ENCODE measurements at places on chromosomes 4 and X. TPM values are rescaled to one million over a fixed set of nuclear protein-coding genes. Genes with fewer than 3 reads are reported as not detected.

DNA sequence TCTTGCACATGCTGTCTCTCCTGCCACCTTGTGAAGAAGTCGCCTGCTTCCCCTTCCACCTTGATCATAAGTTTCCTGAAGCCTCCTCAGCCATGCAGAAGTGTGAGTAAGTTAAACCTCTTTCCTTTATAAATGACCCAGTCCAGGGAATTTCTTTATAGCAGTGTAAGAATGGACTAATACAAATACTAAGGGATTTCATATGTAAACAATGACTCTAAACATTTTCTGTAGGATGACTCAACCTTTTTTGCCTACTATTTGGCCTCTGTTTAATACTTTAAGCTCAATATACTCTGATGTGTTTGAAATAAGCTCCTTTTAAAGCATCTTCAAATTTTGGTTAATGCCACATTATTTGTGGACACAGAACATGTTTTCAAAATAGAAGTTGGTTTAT lies 813.5 kb upstream of the SLIT2 start:
- no peak overlapping the region for H3K27ac ChIP-seq
- H3K4me1 ChIP-seq = no peaks in the 10 kb centered on the region
- DNase-seq = no peak
- H3K4me3 ChIP-seq = no peak overlapping the region
- H3K36me3 ChIP-seq = no peaks in the 10 kb centered on the region

DNA sequence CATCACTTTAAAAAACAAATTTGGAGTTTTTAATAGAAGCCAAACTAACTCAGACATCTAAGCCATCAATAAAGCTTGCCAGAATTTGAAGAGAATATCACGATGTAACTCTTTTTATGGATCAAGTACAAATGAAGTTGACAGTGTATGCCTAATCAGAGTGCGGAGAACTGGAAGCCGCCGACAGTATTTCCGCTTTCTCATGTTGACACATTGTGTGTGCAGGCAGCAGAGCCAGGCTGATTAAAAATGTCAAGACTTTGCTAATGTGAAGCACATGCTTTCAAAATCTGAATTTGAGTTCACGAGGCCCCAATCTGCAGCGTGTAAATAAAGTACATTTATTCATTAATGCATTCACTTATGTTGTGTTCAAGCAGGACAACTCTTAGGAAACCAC lies 161.2 kb downstream of the TENM3 start:
- no peak for DNase-seq
- H3K36me3 ChIP-seq = no peaks in the 10 kb centered on the region
- no peak overlapping the region for H3K4me3 ChIP-seq
- H3K27ac ChIP-seq = no peak overlapping the region
- H3K4me1 ChIP-seq = no peaks in the 10 kb centered on the region

DNA sequence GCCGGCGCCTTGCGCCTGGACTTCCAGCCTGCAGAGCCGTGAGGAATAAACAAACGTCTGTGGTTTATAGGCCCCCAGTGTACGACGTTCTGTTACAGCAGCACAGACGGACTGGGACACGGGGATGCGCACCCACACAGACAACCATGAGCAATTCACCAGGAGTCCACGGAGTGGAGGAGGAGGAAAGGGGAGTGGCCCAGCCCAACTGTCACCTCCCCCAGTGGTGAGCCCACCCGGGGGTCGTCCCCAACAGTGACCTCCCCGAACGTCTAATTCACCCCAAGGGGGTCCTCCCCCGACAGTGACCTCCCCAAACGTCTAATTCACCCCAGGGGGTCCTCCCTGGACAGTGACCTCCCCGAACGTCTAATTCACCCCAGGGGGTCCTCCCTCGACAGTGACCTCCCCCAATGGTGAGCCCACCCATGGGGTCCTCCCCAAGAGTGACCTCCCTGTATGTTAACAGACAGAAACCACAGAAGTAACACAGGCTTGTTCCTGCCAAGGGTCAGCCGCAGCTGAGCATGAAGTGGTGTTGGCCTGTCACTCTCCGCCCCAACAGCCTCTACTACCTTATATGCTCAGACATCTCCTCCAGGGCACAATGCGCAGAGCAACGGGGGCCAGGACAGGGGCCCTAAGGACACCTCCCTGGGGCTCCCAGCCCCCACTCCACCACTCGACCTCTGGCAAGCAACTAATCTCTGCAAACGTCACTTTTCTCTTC lies 6.2 kb downstream of the GAK start:
- H3K4me1 ChIP-seq = peaks cover 11% of the 10 kb centered on the region
- H3K4me3 ChIP-seq = no peak overlapping the region
- H3K27me3 ChIP-seq = no peaks in the 10 kb centered on the region
- no peaks in the 10 kb centered on the region for H3K36me3 ChIP-seq
- DNase-seq = no peak
- H3K27ac ChIP-seq = no peak overlapping the region

DNA sequence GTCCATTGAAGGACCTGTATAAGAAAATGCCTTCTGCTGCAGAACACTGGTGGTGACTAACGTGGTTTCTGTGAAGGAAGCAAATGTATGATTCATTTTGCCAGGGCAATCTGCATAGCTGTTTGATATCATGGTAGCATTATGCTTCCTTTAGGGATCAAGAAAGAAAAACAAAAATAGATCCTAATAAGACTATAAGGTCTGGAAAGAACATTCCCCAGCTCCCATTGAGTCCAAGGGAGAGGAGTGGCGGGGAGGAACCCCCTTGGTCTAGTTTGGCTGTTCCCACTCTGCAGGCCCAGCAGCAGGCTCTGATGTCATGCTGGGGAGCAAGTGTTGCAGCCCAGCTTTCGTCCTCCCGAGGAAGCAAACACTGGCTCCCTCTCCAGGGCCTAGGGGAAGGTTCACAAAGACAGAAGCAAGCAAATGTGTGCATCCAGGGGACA lies 154.5 kb upstream of the GALNT7 start:
- no peaks in the 10 kb centered on the region for H3K27me3 ChIP-seq
- no peak overlapping the region for H3K27ac ChIP-seq
- no peak for DNase-seq
- no peak overlapping the region for H3K4me3 ChIP-seq
- no peaks in the 10 kb centered on the region for H3K4me1 ChIP-seq
- H3K36me3 ChIP-seq = no peaks in the 10 kb centered on the region

DNA sequence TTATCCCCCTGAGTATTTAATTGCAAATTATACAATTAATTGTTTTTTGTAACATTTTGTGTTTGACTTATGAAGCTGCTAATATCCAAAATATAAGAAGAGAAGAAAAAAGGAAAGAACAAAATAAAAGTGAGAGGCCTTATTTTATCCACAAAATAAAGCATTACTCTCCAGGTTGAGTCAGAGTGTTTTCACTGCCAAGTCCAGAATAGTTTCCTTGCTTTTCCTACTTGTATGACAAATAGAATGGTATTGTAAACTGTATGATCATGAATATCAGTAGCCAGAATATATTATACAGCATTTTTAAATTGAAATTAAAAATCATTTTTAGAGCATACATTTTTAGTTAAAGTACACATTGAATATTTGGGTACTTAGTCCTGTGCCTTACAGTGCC lies 237.8 kb downstream of the NDST4 start:
- H3K36me3 ChIP-seq = no peaks in the 10 kb centered on the region

- H3K27ac ChIP-seq = no peak overlapping the region
- no peak for DNase-seq
- no peaks in the 10 kb centered on the region for H3K4me1 ChIP-seq
- H3K4me3 ChIP-seq = no peak overlapping the region
- H3K27me3 ChIP-seq = no peaks in the 10 kb centered on the region
- no peaks in the 10 kb centered on the region for H3K36me3 ChIP-seq
Observed at GRCh38 chr4:168097161-168097560, 4.8 kb downstream of the ANXA10 start.

- no peak for DNase-seq
- H3K27me3 ChIP-seq = no peaks in the 10 kb centered on the region
- no peak overlapping the region for H3K27ac ChIP-seq
- no peaks in the 10 kb centered on the region for H3K4me1 ChIP-seq
Observed at GRCh38 chr4:109872065-109872464, 24.2 kb downstream of the LRIT3 start.

TNIP3 gene
- 1.2 TPM for total RNA-seq

EVC gene
- 1.1 TPM for total RNA-seq

PLP1 gene
- 11.2 TPM for total RNA-seq

EMCN gene
- 2.8 TPM for total RNA-seq
